ENCODE measurements at places on chromosomes 13 and 19.

- no peak for DNase-seq
Measured at GRCh38 chr13:45934283-45934682, 82.7 kb upstream of the SIAH3 start.

GRCh38 chr13:98225036-98225940, 48.2 kb upstream of the RNF113B start:
- no peak for DNase-seq

- DNase-seq, result no peak
Measured at GRCh38 chr13:67076378-67076777, 153.8 kb downstream of the PCDH9 start.

- DNase-seq, result no peak
Measured at GRCh38 chr13:106927421-106927820, 359.5 kb upstream of the ARGLU1 start.

DNA sequence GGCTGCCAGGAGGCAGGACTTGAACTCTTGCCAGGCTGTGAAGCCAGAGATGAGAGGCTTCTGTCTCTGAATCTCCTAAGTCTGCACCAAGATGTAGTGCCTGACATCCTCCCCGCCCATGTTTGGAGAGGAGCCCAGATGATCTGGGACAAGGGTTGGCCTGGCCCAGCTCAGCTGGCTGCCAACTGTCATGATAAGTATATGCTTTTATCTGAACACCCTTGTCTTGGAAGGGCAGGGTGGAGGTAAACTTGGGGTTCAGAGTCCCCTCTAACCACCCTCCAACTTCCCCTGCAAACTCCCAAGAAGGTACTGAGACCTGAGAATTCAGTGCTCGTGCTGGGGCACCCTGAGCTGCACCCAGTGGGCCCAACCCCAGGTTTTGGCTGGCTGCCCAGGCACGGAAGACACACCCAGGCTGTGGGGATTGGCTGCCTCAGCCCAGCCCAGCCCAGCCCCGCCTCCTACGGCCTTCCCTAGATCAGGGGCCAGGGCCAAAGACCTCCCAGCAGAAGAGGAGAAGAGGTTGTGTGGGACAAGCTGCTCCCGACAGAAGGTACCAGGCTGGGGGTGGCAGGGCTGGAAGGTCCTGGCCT, at the start of gene CYP4F12:
TSS of gene CYP4F12 (plus strand) at position 508 of the 596 bp plus-strand sequence. CDS start 443 bp downstream, outside the sequence.
- DNase-seq, result peak; percentile 95

GRCh38 chr13:104586051-104586746, 1520.0 kb upstream of the SLC10A2 start:
- DNase-seq, result peak; percentile 50

DNA sequence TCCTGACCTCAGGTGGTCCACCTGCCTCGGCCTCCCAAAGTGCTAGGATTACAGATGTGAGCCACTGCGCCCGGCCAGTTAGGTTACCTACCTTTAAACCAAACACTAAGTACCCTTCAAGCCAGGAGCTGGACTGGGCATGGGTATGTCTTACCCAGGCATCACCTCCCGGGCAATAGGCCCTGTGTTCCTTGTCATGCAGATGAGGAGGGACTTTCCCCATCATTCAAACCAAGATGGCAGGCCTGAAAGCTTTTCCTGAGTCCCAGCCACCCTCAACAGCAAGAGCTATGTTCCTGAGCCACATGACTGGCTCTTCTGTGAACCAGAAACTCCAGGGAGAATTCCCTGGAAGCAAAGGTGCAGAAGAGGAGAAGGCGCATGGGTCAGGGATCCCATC, 9.5 kb downstream of the RAB8A start:
- DNase-seq, result no peak

- no peak for DNase-seq
Measured at GRCh38 chr19:47700934-47701716, 12.1 kb upstream of the EHD2 start.

DNA sequence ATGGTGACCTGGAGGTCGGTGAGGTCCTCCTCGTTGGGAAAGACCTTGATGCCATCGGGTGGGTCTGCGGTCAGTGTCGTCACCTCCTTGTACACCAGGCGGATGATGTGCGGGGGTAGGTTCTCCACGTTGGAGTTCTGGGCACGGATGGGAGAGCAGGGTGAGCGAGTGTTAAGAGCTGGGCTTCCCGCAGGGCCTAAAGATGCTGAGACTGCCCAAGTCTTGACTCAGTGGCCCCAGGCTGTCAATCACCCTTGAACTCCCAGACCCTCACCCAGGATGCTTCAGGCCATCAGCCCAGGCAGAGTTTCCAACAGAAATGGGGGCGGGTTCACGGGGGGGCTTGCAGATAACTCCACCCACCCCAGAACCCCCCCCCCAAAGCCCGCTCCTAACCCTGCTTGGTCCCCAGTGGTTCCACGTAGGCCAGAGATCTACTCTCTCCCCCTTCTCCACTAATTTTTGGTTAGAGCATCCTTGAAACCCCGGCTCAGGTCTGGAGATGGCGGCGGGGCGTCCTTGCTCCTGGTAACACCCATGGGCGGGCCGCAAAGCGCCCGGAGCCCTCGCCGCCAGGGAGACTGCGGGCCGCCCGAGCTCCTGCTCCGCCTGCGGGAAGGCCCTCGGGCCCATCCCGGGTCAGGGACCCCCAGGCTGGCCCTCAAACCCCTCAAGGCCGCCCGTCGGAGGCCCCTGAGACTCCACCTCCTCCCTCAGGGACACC, 600 bp downstream of the UBE2S start:
- DNase-seq, result peak; percentile 36

DNA sequence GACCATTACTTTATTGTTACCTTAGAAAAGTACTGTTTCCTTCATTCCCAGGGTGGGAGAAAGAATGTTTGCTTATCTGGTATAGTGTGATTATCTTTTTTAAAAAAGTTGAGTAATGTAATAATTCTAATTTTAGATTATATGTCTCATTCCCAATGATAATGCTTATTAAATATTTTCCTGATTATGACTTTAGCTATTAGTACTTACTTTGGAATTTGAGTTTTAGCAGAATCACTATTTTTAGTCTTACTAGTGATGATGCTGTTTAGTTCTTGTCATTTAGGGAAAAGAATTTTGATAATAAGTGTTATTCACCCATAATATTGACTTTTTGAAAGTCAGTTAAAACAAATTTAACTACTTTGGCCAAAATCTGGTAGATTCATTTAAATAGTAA, 95.2 kb downstream of the FRY start:
- no peak for DNase-seq

DNA sequence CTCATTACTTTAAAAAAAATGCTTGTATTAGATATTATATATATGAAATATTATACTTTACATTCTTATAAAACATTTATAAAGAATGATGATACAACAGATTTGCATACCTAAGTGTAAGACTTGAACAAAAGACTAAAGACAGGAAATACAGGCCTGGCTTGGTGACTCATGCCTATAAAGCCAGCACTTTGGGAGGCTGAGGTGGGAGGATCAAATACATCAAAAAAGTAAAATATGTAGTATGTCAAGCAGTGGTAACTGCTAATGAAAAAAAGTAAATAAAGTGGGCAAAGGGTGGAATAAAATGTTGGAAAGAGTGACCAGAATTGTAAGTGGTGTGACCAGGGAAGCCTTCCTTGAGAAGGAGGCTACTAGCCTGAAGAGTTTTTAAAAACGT, 133.7 kb downstream of the GGACT start:
- DNase-seq, result no peak

DNA sequence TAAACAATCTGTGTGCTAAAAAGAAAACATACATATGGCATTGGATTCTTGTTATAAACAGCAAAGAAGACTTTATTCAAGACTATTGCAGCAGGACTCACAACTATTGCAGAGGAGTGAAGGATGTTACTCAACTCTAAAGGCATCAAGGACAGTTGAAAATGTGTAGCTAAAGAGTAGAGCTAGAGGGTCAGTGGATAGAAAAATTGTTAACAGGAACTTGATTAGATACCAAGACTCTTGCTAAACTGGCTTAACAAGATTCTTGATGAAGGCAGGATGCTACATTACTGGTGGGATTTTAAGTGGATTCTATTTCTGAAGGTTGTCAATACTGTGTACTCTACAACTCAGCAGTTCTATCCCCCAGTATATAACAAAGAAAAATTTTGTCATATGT, 1183.3 kb downstream of the SLITRK1 start:
- no peak for DNase-seq

DNA sequence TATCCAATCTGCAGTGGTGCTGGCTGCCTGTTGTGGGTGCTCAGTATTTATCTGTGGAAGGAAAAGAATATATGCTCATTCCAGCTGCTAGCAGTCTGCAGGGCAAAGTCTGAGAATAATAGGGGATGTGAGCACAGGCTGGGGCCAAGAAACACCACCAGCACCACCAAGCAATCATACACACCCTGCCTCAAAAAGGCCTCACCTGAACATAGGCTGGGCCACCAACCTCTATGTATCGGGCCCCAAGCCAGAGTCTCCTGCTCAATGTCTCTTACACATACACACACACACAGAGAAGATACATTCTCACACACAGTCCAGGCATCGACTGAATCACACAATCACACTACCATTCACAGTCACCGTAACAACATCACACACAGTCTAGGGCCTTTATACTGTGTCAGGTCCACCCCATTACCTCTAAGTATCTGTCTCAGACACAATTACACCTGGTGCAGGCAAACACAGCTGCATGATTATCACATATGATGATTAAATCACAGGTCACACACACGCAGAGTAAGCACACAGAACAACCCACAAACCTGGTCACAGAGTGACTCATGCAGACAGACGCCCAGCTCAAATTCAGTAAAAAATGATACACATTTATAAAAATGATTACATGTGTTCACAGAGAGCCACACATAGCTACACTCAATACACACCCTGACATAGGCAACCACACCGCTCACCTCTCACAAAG, 1.3 kb upstream of the ZSCAN22 start:
- DNase-seq, result no peak

- DNase-seq, result no peak
Measured at GRCh38 chr13:66275416-66275815, 954.7 kb downstream of the PCDH9 start.

DNA sequence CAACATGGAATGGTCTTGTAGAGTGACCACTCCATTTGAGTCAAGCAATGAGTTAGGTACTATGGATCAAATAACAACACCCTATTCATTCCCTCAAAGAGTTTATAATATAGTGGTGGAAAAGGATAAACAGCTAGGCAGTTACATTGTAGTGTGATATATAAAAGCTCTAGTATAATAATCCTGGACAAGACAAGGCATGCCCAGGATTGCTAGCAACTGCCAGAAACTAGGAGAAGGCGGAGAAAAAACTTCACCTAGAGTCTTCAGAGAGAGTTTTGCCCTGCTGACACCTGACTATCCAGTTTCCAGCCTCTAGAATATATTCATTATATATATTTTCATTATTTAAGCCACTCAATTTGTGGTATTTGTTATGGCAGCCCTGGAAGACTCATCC, 530.6 kb downstream of the KLF12 start:
- DNase-seq, result no peak

DNA sequence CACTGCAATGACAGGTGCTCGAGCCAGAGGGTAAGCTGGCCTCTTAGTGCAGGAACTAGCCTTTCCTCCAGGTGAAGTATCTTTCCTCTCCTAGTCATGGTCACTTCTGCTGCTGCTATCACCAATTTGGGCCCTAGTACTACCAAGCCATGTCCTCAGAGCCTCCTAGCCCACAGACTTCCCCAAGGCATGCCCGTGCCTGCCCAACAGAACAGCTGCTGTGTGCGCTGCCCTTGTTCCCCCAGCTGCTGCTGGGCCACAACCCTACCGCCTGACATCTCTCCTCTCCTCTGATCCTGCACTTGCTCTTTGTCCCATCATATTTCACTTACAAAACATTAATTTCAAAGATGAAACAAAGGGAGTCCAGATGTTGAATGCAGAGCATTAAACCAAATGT, 168.5 kb upstream of the FREM2 start:
- DNase-seq, result no peak

GRCh38 chr19:45601115-45601514, 897 bp downstream of the GPR4 start:
- no peak for DNase-seq

DNA sequence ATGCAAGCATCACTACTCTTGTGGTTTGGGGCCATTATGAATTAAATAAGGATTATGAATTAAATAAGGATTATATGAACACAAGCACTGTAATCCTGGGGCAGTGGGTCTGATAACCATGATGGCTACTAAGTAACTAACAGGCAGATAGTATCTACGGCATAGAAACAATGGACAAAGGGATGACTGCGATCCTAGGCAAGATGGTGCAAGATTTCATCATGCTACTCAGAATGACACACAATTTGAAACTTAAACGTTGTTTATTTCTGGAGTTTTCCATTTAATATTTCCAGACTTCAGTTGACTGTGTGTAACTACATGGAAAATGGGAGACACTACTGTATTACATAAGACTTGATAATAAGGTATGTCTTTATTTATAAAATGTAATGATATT, 15.1 kb downstream of the KCNRG start:
- DNase-seq, result no peak

- no peak for DNase-seq
Measured at GRCh38 chr19:13398780-13399726, 107.2 kb downstream of the CACNA1A start.

All from mucosa of descending colon (tissue), 3 donors.